Body of pancreas (tissue), 4 donors: ENCODE measurements at places on chromosomes 16 and 17.
A peak's percentile ranks its signal among the peaks of the same experiment; 100 is the strongest.

GRCh38 chr17:61410141-61411010 is 10.7 kb downstream of the TBX2 start:
- no peak overlapping the region for H3K4me3 ChIP-seq
- peak; percentile 52 for DNase-seq
- peaks cover 36% of the 10 kb centered on the region for H3K4me1 ChIP-seq
- H3K36me3 ChIP-seq, result no peaks in the 10 kb centered on the region
- H3K27me3 ChIP-seq, result peaks cover 25% of the 10 kb centered on the region

DNA sequence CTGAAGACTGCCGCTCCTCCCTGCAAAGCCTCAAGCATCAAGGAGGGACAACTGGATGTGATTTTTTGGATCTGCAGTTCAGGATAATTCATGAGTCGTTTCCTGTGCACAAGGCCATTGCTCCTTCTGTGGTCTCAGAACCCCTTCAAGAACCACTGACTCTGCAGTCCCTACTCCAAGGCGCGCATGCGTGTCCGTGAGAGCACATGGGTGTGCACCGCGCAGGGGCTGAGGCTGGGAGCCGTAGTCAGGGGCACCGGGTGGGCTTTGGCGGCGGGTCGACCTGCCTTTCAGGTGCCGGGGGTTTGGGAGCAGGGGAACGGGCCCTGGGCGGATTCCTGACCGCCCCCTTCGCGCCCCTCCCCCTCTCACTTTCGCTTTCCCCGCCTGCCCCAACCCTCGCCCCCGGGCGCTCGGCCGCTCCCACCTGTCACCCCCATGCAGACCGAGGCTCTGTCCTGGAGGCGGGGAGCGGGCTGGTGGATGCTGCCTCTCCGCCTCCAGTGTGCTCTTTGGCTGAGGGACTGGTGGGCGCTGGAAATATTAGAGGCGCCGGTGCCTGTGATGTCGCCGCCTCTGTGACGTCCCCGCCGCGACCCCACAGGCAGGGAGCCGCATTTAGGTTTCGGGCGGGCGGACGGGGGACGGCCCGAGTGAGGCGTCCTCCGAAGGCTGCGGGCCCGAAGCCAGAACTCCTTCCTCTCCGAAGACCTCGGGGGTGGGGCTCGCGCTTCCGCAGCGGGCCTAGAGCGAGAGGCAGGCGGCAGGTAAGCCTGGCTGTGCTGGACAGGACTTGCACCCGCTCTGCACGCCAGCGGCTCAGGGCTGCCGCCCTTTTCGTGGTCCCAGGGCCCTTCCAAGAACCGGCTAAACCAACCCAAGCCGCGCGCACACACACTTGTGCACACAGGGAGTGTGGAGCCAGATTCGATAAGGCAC is at the start of gene SPATA32:
SPATA32 (minus strand) TSS at position 518 of the 939 bp plus-strand sequence; CDS start at position 440, 78 bp downstream.
- peak within 1 kb of the TSS; percentile 36 for H3K4me3 ChIP-seq
- H3K4me1 ChIP-seq, result peaks cover 15% of the 10 kb centered on the region
- H3K27ac ChIP-seq, result no peak within 1 kb of the TSS
- H3K36me3 ChIP-seq, result peaks cover 9% of the 10 kb centered on the region
- H3K27me3 ChIP-seq, result no peaks in the 10 kb centered on the region
- peak; percentile 67 for DNase-seq

- no peaks in the 10 kb centered on the region for H3K27me3 ChIP-seq
- peaks cover 9% of the 10 kb centered on the region for H3K36me3 ChIP-seq
- no peak overlapping the region for H3K4me3 ChIP-seq
- peak overlapping the region; percentile 75 for H3K27ac ChIP-seq
These were observed 10.4 kb downstream of the HSD11B2 start for GRCh38 chr16:67441271-67441753.

DNA sequence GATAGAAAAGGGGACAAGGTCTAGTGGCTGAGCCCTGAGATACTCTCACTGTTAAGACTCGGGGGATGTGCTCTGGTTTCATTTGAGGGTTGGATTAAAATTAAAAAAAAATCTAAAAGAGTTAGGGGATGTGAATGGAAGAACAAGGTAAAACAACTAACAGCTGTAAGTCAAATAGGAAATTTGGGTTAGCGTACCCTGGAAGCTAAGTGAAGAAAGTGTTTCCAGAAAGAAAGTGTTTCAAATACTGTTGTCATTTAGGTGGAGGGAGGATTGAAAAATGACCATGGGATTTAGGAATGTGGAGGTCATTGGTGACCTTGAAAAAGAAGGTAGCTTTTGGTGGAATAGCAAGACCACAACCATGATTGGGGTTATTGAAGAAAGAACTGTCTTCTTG is 37.7 kb downstream of the PPM1D start:
- no peaks in the 10 kb centered on the region for H3K27me3 ChIP-seq
- H3K36me3 ChIP-seq, result peaks cover 4% of the 10 kb centered on the region
- no peak for DNase-seq
- no peak overlapping the region for H3K27ac ChIP-seq
- no peaks in the 10 kb centered on the region for H3K4me1 ChIP-seq
- no peak overlapping the region for H3K4me3 ChIP-seq

- H3K4me3 ChIP-seq, result no peak overlapping the region
- peaks cover 26% of the 10 kb centered on the region for H3K4me1 ChIP-seq
- H3K36me3 ChIP-seq, result no peaks in the 10 kb centered on the region
- H3K27ac ChIP-seq, result peak overlapping the region; percentile 60
- DNase-seq, result no peak
- H3K27me3 ChIP-seq, result no peaks in the 10 kb centered on the region
These were observed 40.5 kb downstream of the FTO start for GRCh38 chr16:53744449-53744848.

- DNase-seq, result no peak
- H3K4me1 ChIP-seq, result peaks cover under 1% of the 10 kb centered on the region
- peaks cover 2% of the 10 kb centered on the region for H3K36me3 ChIP-seq
- H3K27me3 ChIP-seq, result no peaks in the 10 kb centered on the region
- no peak overlapping the region for H3K27ac ChIP-seq
These were observed 65.1 kb downstream of the SDR42E1 start for GRCh38 chr16:81946206-81946605.
